ENCODE measurements at places on chromosomes 3 and 15.

GRCh38 chr3:114686621-114687020 lies 392.8 kb downstream of the TIGIT start:
- DNase-seq = no peak

- DNase-seq = no peak
These were observed 78.6 kb upstream of the ROBO2 start for GRCh38 chr3:76961284-76961683.

DNA sequence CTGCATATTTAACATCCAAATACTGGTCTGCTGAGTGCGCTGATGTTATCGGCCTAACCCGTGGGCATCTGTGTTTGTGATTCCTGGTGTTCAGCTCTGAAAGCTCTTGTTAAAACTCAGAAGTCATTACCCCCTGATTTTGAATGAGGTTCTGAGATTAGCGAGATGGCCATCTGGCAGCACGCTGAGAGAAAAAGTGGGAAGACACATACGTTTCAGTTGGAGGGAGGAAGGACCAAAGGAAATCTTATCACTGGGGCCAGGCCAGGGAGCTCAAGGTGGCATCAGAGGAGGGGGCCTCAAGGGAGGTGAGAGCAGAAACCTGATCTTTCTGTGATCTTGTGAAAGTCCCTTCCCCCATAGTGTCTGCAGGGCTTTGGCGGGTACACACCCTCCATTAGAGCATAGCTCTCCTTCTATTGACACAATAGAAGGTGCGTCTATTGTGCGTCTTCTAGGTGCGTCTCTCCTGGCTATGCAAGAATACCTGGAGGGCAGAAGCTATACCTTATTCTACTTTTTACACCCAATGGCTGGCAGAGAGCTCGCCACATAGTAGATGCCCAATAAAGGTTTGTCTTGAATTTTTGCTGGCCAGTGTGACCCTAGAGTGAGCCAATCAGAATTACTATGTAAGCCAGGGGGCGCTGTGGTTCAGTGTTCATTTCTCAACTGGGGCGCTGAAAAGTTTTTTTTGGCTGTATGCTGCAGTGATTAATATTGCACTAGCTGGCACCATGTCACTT lies 182.4 kb downstream of the SHQ1 start:
- DNase-seq = peak; percentile 39

- no peak for DNase-seq
These were observed 184.8 kb downstream of the LSAMP start for GRCh38 chr3:116260491-116260890.

DNA sequence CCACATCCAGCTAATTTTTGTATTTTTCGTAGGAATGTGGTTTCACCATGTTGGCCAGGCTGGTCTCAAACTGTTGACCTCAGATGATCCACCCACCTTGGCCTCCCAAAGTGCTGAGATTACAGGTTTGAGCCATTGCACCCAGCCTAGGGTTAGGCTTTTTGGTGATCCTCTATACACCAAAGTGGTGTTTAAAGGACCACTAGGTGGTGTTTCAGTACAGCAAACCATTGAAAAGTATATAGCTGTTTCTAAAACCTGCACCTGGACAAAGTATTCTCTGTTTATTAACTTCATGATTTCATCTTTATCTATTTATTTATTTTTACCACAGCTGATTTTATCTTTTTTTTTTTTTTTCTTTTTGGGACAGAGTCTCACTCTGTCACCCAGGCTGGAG lies 68.4 kb downstream of the MINDY2 start:
- DNase-seq = no peak

DNA sequence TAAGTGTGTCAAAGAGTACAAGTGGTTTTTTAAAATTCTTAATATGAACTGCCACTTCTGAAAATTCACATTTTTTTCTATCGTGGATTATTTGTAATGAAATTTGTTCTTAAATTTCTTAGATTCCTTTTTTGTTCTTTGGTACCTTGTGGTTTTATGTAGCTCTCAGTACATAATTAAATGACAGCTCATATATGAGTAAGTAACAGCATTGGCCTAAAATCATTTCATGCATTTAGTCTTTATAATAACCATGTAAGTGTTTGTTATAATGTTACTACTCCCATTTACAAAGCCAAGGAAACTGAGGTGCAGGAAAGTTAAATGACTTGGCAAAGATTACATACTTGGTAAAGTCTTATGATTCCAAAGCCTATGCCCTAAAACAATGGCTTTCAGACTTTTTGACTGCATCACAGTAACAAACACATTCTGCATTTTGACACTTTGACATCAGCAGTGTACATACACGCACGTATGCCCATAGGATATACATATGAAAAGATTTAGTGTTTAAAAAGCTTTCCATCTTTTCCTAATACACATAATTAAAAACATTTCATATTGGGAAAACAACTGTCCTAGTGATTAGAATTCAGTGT lies 14.9 kb downstream of the SPRED1 start:
- DNase-seq = no peak

DNA sequence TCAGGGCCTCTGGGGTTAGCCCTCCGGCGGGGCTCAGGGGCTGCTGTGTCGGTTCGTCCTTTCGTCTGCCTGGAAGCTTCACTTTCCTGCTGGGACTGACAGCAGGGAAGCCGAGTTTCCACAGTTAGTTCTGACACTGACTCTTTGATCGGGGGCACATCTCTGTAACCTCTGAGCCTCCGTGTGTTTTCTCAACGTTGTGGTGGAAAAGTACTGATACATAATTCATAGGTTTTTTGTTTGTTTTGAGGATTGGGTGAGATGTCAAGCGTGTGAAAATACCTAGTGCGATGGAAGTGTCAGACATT lies 481 bp downstream of the AP4E1 start:
- DNase-seq = no peak

- DNase-seq = no peak
These were observed 27.9 kb upstream of the ACKR4 start for GRCh38 chr3:132569153-132569552.

- no peak for DNase-seq
These were observed 46.0 kb upstream of the TSEN2 start for GRCh38 chr3:12438318-12438717.

GRCh38 chr3:125160606-125161371 lies 51.8 kb downstream of the SLC12A8 start:
- no peak for DNase-seq

- DNase-seq = peak; percentile 58
These were observed 581 bp downstream of the SH3BP5 start for GRCh38 chr3:15331606-15332404.

GRCh38 chr3:89947337-89947954 lies 840.0 kb downstream of the EPHA3 start:
- no peak for DNase-seq

Measured in activated CD4-positive, alpha-beta T cell treated with anti-CD3 and anti-CD28 coated beads for 4 hours (primary cell).